NCI-H2081 treated with DMSO at 0.1 percent for 48 hours (cell line): ENCODE measurements at places on chromosomes 16 and 17.

DNA sequence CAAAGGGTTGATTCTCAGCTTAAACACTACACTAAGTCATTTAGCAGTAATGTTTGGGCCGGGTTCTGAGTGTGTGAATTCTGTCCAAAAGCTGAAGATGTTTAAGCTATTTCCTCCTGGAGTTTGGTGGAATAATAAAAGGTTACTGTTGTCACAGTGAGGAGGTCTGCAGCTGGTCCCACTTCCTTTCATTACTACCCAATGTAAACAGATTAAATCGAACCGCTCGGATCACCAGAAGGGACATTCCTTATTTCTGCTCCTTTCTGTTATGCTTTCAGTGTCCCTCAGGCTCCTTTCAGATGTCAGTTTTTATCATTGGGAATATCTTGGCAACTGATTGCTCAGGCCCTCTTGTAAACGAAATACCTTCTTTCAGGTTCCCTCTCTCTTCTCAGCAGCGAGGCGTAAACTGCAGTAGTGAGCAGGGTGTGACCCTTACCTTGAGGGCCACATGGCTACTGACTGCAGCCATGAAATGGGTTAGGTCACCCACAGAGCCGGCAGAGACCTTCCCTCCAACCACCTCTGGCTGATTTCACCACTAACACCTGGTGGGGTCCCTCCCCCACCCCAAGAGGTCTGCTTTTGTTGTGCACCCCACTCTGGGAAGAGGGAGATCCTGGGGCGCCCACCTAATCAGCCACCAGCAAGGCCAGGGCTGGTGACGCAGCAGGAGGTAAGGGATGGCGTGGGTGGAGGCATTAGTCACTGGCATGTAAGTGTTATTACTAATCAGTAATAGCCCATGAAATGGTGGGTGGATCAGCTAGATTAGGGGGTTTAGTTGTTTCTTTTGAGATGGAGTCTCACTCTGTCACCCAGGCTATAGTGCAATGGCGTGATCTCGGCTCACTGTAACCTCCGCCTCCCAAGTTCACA, 117.6 kb downstream of the VPS53 start:
- DNase-seq = no peak

GRCh38 chr17:42891539-42892152, 9.0 kb upstream of the G6PC1 start:
- no peak for DNase-seq

GRCh38 chr17:43790311-43790940, 10.2 kb downstream of the CFAP97D1 start:
- no peak for DNase-seq

- no peak for DNase-seq
These were observed 27.5 kb downstream of the ITGAE start for GRCh38 chr17:3773511-3773910.

- DNase-seq = no peak
These were observed 236.1 kb upstream of the C16orf82 start for GRCh38 chr16:26830428-26831127.

DNA sequence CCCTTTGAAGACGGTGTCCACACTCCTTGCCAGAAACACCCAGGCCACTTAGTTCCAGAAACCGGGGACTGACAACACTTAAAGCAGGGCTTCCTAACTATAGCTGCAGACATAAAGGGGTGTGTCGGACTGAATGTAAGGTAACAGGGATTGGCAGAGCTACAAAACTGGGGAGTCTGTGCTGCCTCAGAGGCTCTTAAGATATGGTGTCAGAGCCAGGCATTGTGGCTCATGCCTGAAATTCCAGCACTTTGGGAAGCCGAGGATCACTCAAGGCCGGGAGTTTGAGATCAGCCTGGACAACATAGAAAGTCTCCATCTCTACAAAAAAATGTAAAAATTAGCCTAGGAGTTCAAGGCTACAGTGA, 14.2 kb upstream of the NLRC3 start:
- no peak for DNase-seq

- no peak for DNase-seq
These were observed 121.9 kb upstream of the TNRC6C start for GRCh38 chr17:77836557-77837041.

DNA sequence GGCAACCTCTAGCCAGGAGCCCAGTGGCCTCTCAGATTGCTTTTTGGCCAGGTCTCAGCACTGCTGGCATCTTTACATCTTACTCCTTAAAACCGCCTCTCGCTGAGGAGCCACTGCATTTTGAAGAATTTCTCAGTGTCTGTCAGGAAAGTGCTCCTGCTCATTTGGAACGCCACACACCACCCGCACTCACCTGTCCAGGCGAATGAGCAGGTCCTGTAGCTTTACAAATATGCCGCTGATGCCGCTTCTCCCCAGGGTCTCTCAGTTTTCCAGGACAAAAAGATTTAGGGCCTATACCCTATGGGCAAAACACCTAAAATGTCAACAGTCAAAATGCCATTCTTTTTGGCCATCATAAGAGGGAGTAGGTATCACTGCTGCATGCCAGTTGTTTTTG, 22.1 kb downstream of the CYB561 start:
- DNase-seq = no peak

DNA sequence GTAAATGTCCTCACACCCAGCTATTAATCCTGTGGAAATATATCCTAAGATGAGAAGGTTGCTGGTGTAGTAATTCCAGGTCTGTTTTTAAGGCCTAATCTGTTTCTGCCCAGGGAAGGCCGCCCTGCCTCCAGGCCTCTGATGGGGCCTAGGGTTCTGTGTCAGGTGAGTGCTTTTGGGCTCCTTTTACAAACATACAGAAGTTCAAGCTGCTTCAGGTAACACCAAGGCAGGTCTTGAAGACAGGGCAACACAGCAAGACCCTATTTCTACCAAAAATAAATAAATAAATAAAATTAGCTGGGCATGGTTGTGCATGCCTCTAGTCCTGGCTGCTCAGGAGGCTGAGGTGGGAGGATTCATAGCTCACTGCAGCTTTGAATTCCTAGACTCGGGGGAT, 9.3 kb downstream of the PPL start:
- no peak for DNase-seq

- no peak for DNase-seq
These were observed 31.9 kb downstream of the MSI2 start for GRCh38 chr17:57288040-57288772.

DNA sequence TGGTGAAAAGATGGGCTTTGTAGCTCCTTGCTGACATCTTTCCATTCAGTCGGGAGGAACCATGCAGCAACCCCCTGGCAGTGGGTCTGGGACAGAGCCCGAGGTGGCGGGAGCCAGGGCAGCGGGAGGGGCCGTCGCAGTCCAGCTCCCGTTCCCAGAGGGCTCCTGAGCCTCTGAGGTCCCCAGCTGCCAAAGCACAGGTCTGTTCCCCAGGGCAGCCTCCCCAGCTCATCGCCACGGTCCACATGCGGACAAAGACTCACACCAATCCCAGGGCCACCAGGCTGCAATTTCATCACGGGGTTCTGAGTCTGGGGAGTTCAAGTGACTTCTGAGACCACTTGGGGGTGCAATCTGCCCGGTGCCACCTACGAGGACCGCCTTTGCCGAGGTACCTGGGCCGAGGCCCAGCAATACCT, 196.0 kb downstream of the RBFOX3 start:
- no peak for DNase-seq

- no peak for DNase-seq
These were observed 4.5 kb downstream of the MFSD6L start for GRCh38 chr17:8794636-8795035.

GRCh38 chr17:8091033-8091687, 3.6 kb upstream of the ALOX12B start:
- DNase-seq = no peak

DNA sequence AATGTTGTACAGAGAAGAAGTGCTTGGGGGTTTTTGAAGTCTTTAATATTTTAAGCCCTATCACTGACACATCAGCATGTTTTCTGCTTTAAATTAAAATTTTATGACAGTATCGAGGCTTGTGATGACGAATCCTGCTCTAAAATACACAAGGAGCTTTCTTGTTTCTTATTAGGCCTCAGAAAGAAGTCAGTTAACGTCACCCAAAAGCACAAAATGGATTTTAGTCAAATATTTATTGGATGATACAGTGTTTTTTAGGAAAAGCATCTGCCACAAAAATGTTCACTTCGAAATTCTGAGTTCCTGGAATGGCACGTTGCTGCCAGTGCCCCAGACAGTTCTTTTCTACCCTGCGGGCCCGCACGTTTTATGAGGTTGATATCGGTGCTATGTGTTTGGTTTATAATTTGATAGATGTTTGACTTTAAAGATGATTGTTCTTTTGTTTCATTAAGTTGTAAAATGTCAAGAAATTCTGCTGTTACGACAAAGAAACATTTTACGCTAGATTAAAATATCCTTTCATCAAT, 57.8 kb downstream of the HLF start:
- no peak for DNase-seq

GRCh38 chr17:60249290-60249826, 99.6 kb downstream of the CA4 start:
- DNase-seq = no peak

- DNase-seq = no peak
These were observed at the start of gene NUPR1 for GRCh38 chr16:28538733-28539596. TSS of gene NUPR1 (minus strand) at chr16:28538974. CDS start at chr16:28538907, 67 bp downstream.

- no peak for DNase-seq
These were observed 70.3 kb upstream of the LGALS9 start for GRCh38 chr17:27560668-27561067.

GRCh38 chr17:28293994-28294393, 25.0 kb upstream of the TMEM97 start:
- no peak for DNase-seq

- peak; percentile 10 for DNase-seq
These were observed 7.7 kb upstream of the ZG16 start for GRCh38 chr16:29770250-29770929.
